ENCODE measurements at places on chromosomes 6 and 20. TPM values are rescaled to one million over a fixed set of nuclear protein-coding genes. Genes with fewer than 3 reads are reported as not detected.

The GNAS-AS1 gene
- 1.7 TPM for total RNA-seq

The TAP1 gene
- 84.9 TPM for total RNA-seq

The PNLDC1 gene
- total RNA-seq = not detected

The MEP1A gene
- not detected for total RNA-seq

The SSR1 gene
- 170 TPM for total RNA-seq

DNA sequence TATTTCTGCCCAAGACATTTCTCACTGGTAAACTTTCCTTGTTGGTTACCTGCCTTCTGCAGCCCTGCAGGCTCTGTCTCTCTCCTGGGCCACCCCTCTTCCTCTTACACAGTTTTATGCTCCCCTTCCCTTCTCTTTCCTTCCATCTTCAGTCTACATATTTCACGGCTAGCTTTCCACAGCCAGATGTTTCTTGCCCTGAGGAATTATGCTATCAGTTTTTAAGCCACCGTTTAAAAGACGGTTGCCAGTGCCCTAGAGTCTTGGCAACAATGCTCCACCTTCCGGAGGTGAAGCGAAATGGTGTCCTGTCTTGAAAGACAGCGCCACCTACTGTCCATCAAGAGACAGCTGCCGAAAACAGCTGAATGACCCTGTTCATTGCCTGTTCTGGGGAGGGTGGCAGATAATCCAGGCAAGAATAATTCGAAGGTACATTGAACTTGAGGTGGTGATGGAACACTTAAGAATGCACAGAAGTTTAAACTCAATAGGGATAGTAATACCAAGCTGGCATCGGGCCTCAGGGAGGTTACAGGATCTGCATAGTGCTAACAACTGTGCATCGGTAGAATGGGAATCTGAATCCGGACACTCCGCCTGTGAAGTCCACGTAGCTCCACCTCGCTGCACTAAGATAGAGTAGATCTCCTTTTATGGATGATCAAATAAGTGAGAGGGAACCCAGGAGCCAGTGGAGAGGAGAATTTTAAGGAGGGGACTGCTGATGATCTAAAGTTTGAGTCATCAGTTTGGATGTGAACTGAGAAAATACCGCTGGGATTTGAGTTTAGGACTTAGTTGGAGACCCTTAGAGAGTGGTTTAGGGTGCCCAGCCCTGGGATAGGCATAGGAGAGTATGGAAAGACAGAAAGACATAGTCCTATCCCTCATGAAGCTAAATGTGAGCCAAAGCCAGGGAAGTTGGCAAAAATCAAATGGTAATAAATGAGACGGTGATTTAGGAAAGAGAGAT, 4.8 kb upstream of the TRIM40 start:
- DNase-seq = peak; percentile 61

GRCh38 chr6:44297063-44298038, 15.8 kb downstream of the AARS2 start:
- peak; percentile 75 for DNase-seq

- peak; percentile 11 for DNase-seq
Observed at GRCh38 chr20:10239954-10240353, 21.3 kb downstream of the SNAP25 start.
